ENCODE measurements at places on chromosomes 11 and 22.

- peaks cover 23% of the 10 kb centered on the region for H3K4me1 ChIP-seq
- peak; percentile 74 for DNase-seq
- peak within 1 kb of the TSS; percentile 92 for H3K4me3 ChIP-seq
- H3K27ac ChIP-seq = no peak within 1 kb of the TSS
These were observed at the start of gene SCARF2 for GRCh38 chr22:20437613-20438426. SCARF2 (minus strand) TSS chr22:20437825; CDS start chr22:20437754, 71 bp downstream.

DNA sequence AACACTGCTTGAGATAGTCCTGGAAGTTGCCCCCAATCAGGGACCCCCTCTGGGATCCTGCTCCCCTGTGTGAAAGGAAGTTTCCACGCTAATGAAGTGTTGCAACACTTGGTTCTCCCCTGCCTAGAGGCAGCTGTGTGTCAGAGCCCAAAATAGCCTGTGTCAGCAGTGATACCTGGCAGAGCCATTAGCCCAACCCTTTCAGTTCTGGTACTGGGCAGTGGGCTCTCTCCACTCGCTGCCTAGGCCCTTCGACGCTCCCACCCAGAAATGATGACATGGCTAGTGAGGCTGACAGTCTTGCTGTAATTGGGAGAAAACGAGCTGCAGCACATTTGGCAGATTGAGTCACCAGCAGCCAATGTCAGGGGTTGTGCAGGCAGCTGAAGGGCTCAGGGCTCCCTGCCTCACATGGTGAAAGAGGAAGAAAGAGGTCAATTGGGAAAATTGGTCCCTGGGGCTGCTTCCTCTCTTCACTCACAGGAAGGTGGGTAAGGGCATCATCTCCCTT lies 1.4 kb upstream of the NXF1 start:
- H3K27ac ChIP-seq = peak overlapping the region; percentile 72
- no peaks in the 10 kb centered on the region for H3K27me3 ChIP-seq
- H3K4me1 ChIP-seq = peaks cover 22% of the 10 kb centered on the region
- peak overlapping the region; percentile 98 for H3K4me3 ChIP-seq
- DNase-seq = no peak
- H3K36me3 ChIP-seq = peaks cover 14% of the 10 kb centered on the region

DNA sequence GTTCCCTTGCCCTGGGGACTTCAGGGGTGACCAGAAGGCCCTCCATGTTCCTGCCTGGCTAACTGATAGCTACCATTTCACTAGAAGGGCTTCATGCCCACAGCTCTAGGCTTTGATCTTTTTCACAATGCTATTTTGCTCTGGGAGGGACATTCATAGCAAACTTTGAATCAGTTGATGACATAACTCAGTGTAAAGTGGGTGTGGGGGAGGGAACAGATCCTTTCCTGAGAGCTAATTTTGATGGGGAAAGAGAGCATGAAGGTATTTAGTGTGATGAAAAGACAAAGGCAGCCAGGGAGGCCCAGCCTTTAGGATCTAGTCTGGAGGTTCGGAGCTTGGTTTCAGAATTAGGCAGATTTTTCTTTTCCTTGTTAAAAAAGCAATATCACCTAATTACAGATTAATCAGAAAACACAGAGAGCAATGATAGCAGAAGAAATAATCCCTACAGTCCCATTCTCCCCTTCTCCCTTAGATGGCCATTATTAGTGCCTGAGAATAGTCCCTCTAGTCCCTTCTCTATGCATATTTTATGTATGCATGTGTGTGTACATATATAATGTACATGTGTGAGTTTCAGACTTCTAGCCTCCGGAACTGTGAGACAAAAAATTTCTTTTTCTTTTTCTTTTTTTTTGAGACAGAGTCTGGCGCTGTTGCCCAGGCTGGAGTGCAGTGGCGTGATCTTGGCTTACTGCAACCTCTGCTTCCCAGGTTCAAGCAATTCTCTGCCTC lies 46.9 kb downstream of the YWHAH start:
- H3K27me3 ChIP-seq = no peaks in the 10 kb centered on the region
- H3K4me3 ChIP-seq = no peak overlapping the region
- H3K4me1 ChIP-seq = no peaks in the 10 kb centered on the region
- no peak overlapping the region for H3K27ac ChIP-seq
- H3K36me3 ChIP-seq = no peaks in the 10 kb centered on the region

- no peak for DNase-seq
- no peak overlapping the region for H3K27ac ChIP-seq
- H3K36me3 ChIP-seq = no peaks in the 10 kb centered on the region
- peaks cover 33% of the 10 kb centered on the region for H3K4me1 ChIP-seq
- no peaks in the 10 kb centered on the region for H3K27me3 ChIP-seq
These were observed 19.8 kb downstream of the SPECC1L start for GRCh38 chr22:24290459-24290858.

- no peak overlapping the region for H3K27ac ChIP-seq
- no peak for DNase-seq
- no peaks in the 10 kb centered on the region for H3K36me3 ChIP-seq
These were observed 19.0 kb upstream of the SCGB1A1 start for GRCh38 chr11:62399878-62400266.

DNA sequence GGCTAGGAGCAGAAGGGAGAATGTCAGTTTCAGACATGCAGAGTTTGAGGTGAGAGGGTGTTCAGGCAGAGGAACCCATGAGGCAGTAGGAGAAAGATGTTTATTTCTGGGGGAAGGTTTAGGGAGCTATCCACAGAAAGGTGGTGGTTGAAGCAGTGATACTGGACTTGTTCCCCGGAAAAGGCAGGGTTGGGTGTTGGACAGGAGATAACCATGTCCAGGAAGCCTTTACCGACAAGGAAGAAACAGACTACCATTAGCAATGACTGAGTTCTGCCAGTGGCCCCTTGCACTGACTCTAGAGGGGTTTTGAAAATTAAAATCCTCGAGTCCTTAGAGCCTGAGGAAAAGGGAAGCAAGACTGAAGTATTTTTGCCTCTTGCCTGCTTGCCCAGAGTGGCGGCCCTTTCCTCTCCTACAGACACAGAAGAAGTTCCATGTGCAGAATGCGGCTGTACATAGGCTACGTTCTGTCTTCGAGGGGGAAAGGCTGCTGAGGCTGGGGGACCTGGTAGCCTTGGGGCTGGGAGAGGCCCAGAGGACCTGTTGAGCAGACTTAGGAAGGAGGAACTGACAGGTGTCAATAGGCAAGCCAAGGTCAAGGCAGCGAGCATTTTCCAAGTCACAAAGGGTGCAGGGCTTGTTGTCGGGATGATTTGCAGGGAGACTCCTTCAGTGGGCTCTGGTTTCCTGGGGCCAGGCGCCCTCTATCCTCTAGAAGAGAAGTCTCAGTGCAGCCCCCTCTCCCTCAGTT lies 146.7 kb downstream of the LDLRAD3 start:
- H3K4me3 ChIP-seq = no peak overlapping the region
- H3K36me3 ChIP-seq = peaks cover 37% of the 10 kb centered on the region
- no peak for DNase-seq
- no peaks in the 10 kb centered on the region for H3K27me3 ChIP-seq

DNA sequence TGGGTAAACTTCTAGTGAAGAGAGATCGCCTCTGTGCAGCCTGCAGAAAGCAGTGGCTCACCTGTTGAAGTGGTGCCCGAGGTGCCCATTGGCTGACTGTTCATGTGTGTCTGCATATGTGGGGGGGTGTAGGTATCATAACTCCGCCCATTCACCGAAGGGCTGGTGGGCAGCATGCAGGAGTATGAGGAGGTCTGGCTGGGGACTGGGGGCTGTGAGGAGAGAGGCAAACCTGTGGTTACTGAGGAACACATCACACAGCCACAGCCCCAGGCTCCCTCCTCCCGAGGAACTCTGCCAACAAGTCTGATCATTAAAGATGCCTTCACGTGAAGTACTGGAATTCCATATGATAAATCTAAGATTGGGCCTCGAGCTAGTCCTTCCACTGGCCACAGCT lies 20.5 kb downstream of the PAX6 start:
- H3K27ac ChIP-seq = no peak overlapping the region
- H3K27me3 ChIP-seq = peaks cover 30% of the 10 kb centered on the region
- no peak overlapping the region for H3K4me3 ChIP-seq
- DNase-seq = no peak
- peaks cover 4% of the 10 kb centered on the region for H3K4me1 ChIP-seq

DNA sequence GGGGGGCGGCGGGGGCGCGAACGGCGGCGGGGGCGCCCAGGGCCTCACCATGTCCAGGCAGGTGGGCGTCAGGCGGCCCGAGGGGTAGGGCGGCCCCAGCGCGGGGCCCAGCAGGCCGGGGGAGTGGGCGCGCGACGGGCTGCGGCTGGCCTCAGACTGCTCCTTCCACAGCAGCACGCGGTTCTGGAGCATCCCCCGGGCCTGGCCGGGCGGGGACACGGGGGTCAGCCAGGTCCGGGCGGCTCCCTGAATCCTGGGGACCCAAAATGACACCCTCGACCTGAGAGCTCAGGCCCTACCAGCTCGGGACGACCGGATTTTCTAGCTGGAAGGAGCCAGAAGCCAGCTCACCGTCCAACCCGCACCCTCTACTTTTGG lies 5.5 kb upstream of the SLC16A8 start:
- H3K27ac ChIP-seq = no peak overlapping the region
- peaks cover 5% of the 10 kb centered on the region for H3K4me1 ChIP-seq
- DNase-seq = no peak
